ENCODE measurements at places on chromosomes 5 and 9.

DNA sequence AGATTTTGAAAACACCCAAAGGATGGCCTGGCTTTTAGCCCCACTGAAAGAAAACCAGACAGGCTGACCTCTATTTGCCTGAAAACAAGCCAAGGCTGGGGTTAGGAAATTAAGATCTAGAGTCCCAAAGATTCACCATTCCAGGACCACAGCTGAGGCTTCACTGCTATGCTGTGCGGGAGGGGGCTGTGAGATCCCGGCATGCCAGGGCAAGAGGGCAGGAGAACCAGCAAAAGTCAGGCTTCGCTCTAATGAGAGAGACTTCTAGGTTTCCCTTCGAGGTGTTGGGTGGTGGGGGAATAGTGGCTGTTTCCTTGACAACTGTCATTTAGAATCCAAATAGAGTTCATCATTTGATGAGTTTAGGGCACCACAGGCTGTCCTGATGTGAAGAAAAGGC, 152.9 kb upstream of the NFIB start:
- no peak for DNase-seq

GRCh38 chr5:116395631-116396203, 178.9 kb downstream of the SEMA6A start:
- DNase-seq = no peak

GRCh38 chr5:24353016-24353415, 291.8 kb downstream of the CDH10 start:
- no peak for DNase-seq

- DNase-seq = no peak
Measured at GRCh38 chr5:10699281-10699874, 61.7 kb downstream of the DAP start.

DNA sequence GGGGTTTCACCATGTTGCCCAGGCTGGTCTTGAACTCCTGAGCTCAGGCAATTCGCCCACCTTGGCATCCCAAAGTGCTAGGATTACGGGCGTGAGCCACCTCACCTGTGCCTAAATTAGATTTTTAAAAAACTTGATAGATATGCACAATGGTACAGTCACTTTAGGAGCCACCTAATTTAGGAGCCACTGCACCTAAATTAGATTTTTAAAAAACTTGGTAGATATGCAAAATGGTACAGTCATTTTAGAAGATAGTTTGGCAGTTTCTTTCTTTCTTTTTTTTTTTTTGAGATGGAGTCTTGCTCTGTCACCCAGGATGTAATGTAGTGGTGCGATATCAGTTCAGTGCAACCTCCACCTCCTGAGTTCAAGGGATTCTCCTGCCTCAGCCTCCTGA, 37.8 kb upstream of the PLPP1 start:
- DNase-seq = no peak

GRCh38 chr5:176180339-176180738, 57.9 kb upstream of the SIMC1 start:
- no peak for DNase-seq

DNA sequence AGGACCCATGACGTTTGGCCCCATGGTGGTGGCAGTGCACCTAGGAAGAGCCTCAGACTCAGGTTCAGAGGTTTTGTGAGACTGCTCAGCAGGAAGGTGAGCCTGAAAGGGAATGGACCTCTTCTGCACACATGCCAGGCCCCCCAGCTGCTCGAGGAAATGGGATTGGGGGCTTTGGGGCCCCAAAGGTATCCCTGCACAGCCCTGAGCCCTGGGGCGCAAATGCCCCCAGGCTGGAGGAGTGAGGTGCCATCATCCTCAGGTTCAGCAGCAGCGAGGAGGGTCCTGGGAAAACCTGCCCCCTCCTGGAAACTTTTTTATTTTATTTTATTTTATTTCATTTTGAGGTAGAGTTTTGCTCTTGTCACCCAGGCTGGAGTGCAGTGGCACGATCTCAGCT, 171.8 kb upstream of the MVB12B start:
- no peak for DNase-seq

GRCh38 chr9:653856-654387, 187.6 kb upstream of the DMRT1 start:
- DNase-seq = no peak

- peak; percentile 71 for DNase-seq
Measured at GRCh38 chr9:94639061-94639998, at the start of gene FBP1. Gene FBP1, minus strand, starts transcription at chr9:94639518. Its CDS starts 208 bp downstream, at chr9:94639310.

Data from Kasumi-1 (cell line).